Hypothalamus (tissue), 51 donors: ENCODE measurements at places on chromosomes 6 and 20.

- DNase-seq = no peak
These were observed 83.1 kb downstream of the MYLK4 start for GRCh38 chr6:2667617-2668016.

DNA sequence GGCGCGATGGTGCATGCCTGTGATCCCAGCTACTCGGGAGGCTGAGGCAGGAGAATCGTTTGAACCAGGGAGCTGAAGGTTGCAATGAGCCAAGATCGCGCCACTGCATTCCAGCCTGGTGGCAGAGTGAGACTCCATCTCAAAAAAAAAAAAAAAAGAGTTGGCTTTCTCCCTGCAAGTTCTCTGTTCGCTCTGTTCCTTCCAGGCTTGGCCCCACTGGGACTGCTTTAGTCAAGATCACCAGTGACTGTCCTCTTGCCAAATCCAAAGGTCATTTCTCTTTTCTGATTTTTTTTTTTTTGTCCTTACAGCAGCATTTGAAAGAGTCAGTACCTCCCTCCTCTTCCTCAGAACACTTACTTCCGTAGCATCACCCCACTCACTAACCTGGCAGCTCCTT, 10.8 kb upstream of the GNRH2 start:
- no peak for DNase-seq

DNA sequence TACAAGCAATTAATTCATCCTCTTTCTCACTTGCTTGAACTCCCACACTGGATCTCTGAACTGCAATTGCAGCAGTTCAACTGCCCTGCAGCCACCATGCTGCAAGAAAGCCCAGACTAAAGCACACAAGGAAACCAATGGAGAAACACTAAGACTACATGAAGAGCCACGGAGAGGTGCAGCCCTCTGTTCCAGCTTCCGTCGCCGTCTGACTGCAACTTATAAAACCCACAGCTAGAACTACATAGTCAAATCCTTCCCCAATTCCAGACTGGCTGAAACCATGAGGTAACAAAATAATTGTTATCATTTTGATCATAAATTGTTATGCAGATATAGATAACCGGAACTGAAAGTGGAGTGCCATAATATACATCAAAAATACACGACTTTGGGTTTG, 21.1 kb upstream of the THEMIS start:
- no peak for DNase-seq

GRCh38 chr6:146892613-146893401, 294.0 kb downstream of the ADGB start:
- DNase-seq = no peak

- no peak for DNase-seq
These were observed 399.7 kb downstream of the COL12A1 start for GRCh38 chr6:74805916-74806696.

DNA sequence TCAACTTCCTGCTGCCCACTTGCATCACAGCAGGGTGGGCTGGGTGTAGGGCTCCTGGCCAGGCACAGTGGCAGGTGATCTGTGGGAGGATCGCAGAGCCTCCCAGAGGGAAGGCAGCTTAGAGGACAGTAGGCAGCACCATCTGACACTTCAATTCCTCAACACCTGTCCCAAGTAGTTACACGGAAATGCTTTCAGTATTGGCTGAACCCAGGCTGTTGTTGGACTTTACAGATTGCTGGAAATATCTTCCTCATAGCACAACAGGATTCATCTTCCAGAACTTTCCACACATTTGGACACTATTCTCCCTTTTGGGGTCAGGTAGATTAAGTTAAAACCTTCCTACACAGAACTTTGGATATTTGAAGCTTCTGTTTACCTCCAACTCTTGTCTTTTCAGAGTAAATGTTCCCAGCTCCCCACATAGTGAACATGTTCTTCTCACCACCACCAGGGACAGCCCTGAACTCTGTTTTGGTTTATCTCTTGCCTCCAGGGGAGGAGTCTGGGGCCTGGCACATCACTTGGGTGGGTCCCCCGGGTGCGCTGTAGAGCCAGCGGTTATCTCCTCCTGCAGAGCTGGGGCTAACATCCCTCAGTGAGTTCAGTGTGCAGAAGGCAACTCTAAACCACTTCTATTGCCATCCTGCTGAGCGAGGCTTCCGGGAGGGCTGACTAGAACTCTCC, 3.5 kb upstream of the SLC22A2 start:
- DNase-seq = no peak

DNA sequence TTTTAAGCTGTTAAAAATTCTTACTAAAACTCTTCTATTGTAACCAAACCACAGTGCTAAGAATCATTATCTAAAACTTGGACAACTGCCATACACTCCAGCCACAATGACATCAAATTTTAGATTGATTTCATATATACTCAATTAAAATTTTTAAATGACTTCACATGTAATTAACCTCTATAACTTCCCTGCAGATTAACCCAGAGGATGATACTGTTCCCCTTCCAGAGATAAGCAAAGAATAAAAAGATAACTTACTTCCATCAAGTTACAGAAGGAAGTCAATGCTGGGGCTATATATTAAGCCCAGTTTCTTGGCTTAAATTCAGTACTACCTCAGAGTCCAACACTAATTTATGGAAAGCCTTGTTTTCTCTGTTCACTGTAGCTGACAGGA, 71.3 kb downstream of the ARHGAP18 start:
- DNase-seq = no peak

DNA sequence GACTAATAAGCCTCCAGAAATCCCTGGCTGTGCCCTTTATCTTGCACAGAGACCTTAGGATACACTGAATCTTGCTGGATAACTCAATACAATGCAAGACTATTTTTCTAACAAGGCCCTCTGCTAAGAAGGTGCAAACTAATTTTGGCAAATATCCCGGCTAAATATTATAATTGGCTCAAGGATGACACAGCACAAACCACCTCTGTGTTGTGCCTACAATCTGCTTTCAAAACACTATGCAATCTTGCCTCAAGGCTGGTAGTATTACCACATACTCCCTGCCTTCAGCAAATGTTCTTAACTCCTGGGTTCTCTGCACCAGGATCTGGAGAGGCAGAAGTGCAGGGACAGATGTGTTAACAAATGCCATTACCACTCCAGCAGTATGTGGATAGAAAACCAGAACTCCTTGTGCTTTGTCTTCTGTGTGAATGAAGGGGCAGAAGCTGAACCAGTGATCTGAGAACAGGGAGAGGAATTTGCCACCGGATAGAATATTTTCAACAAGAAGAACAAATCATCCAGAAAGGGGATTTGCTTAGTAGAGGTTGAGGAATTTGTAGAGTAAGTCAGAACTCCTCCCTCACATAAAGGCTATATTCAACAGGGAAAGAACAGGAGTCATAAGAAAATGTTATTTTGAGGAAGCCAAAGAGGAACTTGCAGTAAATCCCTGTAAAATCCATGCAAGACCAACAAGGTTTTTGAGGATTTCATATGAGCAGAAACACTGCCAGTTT, 74.1 kb upstream of the SLC4A11 start:
- DNase-seq = no peak

GRCh38 chr6:36566418-36566905, 19.2 kb upstream of the STK38 start:
- DNase-seq = no peak
